Neuronal stem cell (in vitro differentiated cells): ENCODE measurements at places on chromosomes 7 and 10.
A peak's percentile ranks its signal among the peaks of the same experiment; 100 is the strongest.

- DNase-seq, result no peak
These were observed 10.2 kb upstream of the MACC1 start for GRCh38 chr7:20227291-20227795.

- no peak for DNase-seq
These were observed 13.1 kb downstream of the PLEKHS1 start for GRCh38 chr10:113764582-113764981.

- DNase-seq, result peak; percentile 6
These were observed 1.0 kb upstream of the ZNF800 start for GRCh38 chr7:127393368-127394058.

- DNase-seq, result no peak
These were observed 41.8 kb upstream of the TMEM236 start for GRCh38 chr10:17710181-17710580.

GRCh38 chr10:70649526-70649925, 22.8 kb upstream of the ADAMTS14 start:
- no peak for DNase-seq

GRCh38 chr10:96890580-96890979, 58.5 kb downstream of the LCOR start:
- DNase-seq, result no peak

- DNase-seq, result no peak
These were observed 5.0 kb downstream of the LSMEM1 start for GRCh38 chr7:112485766-112486165.

DNA sequence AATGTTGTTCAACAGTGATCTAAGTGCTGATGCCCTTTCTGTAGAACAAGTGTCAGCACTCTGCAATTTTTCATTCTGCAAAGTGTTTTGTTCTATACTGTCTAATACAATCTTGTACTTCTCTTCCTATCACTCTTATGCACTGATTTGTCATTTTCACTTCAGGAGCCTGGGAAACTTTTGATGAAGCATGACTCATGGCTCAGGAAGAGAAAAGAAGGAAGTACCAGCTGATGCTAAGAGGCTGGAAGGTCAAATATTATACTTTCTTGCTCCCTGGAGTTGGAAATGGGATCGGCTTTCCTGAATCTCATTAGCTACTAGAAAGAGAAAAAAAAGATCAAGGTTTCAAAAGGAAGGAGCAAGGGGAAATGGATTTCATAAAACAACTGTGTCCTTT, 45.8 kb downstream of the DGKI start:
- no peak for DNase-seq

DNA sequence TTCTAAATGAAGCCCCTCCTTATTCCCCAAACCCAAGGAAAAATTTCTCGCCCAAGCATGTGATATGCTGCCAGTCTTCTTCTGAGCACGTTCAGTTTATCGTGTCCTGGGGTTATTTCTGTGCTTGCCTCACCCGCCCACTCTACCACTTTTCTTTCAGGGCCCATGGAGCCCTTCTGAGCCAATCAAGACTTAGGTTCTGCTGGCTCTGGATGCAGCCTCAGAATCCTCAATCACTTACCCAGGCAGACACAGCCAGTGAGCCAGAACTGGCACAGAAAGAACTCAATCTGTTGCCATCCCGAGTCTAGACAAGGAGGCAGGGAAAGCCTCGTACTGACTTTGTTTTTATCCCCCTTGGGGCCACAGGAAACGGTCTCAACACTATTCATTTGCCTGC, 34.2 kb upstream of the C10orf90 start:
- no peak for DNase-seq

DNA sequence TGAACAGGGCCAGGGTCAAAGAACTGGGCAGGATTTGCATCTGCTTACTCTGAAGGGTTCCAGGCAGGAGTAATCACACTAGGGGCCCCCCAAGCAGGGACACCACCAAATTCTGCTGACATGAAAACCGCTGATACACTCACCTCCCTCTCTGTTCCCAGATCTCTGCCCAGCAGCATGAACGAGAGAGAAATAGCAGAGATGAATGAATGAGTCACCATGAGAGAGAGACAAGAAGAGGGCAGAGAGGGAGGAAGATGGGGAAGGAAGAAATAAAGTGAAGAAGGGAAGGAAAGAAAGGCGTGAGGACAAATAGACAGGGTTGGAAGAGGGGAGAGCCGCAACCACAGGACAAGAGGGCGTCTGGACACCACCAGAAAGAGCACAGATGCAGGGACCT, 285.9 kb upstream of the NEBL start:
- no peak for DNase-seq

DNA sequence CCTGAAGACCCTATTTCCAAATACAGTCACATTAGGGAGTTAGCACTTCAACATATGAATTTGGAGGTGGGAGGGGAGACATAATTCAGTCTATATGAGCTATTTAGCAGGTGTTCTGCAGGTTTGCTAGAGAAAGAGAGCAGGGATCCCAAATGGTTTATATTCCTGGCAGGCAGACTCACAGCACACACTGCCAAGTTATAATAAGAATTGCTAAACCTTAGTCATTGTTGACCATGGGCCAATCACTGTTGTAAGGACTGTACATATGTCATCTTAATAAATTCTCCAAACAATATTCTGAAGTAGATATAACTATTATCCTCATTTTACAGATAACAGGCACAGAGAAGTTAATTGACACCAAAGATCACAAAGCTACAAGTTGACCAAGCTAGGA, 1.5 kb upstream of the CCDC3 start:
- no peak for DNase-seq

GRCh38 chr10:102657984-102658724, 13.9 kb downstream of the TRIM8 start:
- no peak for DNase-seq

- no peak for DNase-seq
These were observed 189.5 kb downstream of the JAZF1 start for GRCh38 chr7:27991006-27991528.

GRCh38 chr7:33921216-33921938, 16.0 kb downstream of the BMPER start:
- DNase-seq, result no peak

GRCh38 chr10:65430979-65431378, 1494.9 kb upstream of the LRRTM3 start:
- DNase-seq, result no peak

DNA sequence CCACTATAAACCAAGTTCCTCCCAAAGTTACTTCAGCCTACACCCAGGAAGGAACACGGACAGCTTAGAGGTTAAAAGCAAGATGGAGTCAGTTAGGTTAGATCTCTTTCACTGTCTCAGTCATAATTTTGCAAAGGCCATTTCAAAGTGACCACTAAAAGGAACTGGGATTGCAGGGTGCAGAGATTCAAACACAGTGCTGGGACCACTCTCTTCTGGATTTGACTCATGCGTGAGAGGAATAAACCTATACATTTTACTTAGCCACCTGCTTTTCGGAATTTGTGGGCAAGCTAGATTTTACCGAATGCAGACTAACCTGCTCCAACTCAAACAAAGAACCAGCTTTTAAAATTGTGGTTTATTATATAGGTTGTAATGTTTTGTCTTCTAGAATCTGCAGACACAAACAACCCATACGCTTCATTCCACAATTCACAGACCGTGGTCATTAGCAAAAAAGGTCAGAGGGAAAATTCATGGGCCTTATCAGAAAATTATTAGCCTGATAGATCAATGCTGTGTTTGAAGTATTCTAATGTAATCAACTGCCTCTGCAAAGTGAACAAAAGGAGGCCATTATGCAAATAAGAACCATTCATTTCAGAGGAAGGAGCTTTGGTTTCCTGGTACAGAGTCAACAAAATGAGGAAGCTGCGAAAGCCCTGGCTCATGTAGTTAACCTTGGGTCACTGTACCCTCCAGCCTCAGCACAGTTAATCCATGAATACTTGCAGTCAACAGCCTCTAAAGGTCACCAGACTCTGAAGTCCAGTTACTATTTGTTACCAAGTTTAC, 342.7 kb upstream of the KLF6 start:
- DNase-seq, result no peak

- DNase-seq, result no peak
These were observed 353.8 kb downstream of the GPR37 start for GRCh38 chr7:124411796-124412195.

- DNase-seq, result no peak
These were observed 157.3 kb downstream of the USP6NL start for GRCh38 chr10:11454160-11454559.

DNA sequence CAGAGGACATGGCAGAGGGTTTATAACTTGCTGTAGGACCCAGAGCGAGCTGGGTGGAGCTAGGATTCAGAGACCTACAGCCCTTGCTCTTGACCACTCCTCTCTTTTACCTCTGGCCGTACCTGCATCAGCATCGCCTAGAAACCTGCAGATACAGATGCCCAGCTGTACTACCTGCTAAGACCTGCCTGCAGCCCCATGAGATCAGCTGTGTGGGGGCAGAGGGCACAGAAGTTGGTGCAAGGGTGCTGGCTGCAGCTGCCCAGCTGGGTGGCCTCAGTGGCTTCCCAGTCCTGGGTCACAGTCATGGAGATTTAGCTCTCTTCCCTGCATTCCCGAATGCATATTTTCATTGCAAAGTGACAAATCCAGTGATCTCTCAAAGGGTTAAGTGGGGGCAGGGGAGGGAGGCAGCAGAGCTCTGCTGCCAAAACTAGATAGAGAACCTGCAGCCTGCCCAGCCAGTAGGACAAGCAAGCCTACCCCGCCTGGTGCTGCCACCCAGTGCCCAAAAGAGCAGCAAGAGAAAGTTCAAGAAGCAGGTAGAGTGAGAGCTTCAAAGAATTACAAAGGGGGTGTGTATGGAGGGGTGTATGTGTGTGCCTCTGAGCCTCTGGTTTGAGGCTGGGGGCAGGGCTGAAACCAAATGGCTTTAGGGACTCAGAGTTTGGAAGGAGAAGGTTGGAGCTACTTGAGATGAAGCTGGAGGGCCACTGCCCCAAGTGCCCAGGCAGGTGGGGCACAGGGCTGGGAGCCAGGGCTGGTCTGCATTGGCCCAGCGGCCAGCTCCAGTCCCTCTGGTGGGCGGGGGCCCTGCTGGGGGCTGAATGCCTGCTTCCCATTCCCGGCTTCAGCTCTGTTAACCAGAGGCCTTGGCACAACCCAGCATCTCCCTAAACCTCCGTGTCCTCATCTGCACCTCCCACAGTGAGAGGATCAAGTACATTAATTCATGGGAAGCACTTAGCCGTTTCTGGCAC, 6.9 kb downstream of the FAM241B start:
- no peak for DNase-seq

- DNase-seq, result no peak
These were observed 8.9 kb downstream of the CDK14 start for GRCh38 chr7:90605055-90605454.

DNA sequence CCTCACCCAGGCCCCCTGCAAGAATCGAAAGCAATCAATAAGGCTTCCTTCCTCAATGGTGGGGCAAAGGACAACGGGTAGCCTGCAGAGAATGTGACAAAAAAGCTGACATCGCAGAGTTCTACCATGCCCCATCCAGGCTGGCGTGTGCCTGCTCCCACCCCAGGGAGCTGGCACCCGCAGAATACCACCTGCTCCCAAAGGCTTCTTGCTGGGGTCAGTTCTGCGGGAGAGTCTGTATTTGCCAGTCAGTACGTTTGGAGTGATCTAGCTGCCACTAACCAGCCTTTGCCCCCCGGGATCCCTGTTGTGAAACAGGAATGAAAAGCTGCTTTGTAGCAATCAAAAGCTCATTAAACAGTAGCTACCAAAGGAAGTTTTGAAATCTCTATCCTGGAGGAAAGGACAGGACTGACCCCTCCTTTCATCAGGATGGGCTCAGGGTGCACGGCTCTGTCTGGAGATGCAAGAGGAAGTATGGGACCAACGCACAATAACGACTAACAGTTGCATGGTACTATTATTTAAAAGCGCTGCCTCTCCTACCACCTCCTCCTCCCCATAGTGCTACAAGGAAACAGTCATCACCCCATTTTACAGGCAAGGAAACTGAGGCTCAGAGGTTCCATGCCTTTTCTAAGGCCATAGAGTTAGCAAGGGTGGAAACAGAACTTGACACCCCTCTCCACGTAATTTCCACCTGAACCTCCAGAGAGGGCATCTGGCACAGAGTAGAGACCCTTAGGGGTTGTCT, 67.0 kb downstream of the FGFR2 start:
- DNase-seq, result no peak

- DNase-seq, result no peak
These were observed 471.4 kb downstream of the XPNPEP1 start for GRCh38 chr10:109451879-109452278.

GRCh38 chr10:3825244-3825643, 40.2 kb upstream of the KLF6 start:
- no peak for DNase-seq

- DNase-seq, result no peak
These were observed 5.3 kb upstream of the ARHGAP19 start for GRCh38 chr10:97297556-97298222.

DNA sequence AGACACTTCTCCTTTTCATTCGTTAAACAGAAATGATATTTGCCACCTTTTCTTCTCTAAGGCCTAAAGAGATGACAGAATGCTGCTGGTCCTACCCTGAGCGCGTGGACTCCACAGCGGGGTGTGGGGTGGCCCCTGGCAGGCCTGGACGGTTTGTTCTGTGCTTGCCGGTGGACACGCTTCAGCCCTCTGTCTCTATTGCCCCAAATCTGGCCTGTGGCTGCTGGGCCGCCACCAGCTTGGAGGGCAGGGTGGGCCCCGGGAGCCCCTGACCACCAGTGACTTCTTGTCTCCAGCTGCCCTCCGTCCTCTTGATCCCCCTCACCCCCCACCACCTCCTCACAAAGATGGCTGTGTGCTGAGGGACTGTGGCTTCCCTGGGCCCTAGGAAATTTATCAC, 5.7 kb downstream of the CHST3 start:
- no peak for DNase-seq

GRCh38 chr7:45258533-45259226, 101.1 kb downstream of the RAMP3 start:
- DNase-seq, result no peak

- no peak for DNase-seq
These were observed 55.9 kb upstream of the PDZD8 start for GRCh38 chr10:117431160-117431559.

DNA sequence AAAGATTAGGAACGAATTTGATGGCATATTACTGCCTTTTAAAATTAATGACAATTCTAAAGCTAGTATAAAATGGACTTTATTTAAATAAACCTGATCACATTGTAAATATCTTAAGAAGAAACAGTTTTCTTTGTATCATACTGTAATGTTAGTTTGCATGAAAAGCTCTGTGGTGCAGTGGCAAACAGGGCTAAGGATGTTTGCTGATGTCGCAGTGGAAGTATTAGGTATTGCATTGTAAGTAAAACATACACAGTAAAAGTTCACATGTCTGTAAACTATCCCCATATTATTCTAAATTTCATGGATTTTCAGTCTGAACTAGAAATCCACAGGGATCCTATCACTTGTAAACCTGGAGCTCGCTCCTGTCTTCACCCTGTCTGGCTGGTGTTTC, 252.6 kb upstream of the ZNF32 start:
- DNase-seq, result no peak

DNA sequence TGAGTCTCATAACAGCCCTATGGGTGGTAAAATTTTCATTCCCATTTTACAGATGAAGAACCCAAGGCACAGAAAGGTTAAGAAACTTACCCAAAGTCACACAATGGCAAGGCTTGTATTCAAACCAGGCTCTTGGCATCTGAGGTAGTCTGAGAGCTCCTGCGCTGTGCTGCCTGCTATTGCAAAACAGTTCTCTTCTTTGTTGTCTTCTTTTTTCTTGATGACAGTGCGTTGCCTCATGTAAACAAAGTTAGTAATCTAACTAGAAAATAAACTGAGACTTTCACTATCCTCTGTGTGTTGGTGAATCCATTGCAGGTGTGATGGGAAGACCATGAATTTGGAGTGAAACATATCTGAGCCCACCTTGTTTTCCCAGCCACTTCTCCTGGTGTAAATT, 240.8 kb downstream of the PTEN start:
- no peak for DNase-seq
